ENCODE measurements at places on chromosomes 3 and 15. TPM values are rescaled to one million over a fixed set of nuclear protein-coding genes. Genes with fewer than 3 reads are reported as not detected.

Gene SLC12A8
- total RNA-seq = 0.62 TPM

Gene C15orf62
- 0.28 TPM for total RNA-seq

Gene RBM15B
- total RNA-seq = 15.0 TPM

Gene DHX36
- total RNA-seq = 45.3 TPM

Gene KY
- 0.81 TPM for total RNA-seq

Gene CCDC39
- not detected for total RNA-seq

Gene GOLGA8K
- 1.5 TPM for total RNA-seq

Gene UBA7
- total RNA-seq = 36.8 TPM

Gene EXOSC7
- 26.0 TPM for total RNA-seq

Gene OCA2
- total RNA-seq = 0.71 TPM

Gene PARP9
- 13.6 TPM for total RNA-seq

Gene SH2D7
- total RNA-seq = not detected
